Uterus (tissue), 4 donors: ENCODE measurements at places on chromosomes 16 and 17. TPM values are rescaled to one million over a fixed set of nuclear protein-coding genes. Genes with fewer than 3 reads are reported as not detected.

DNA sequence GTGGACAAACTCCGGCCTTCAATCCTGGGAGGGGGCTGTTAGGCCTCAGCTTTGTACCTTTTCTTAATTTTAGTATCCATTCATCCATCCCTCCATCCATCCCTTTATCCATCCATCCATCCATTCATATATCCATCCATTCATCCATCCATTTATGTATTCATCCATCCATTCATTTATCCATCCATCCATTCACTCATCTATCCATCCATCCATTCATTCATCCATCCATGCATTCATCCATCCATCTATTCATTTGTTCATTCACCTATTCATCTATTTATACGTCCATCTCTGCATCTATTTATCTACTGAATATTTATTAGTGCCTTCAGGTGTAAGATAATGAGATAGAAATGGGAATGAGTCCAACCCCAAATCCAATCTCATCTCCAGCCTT is 26.0 kb upstream of the MMP2 start:
- no peaks in the 10 kb centered on the region for H3K27me3 ChIP-seq
- H3K4me1 ChIP-seq, result no peaks in the 10 kb centered on the region
- no peaks in the 10 kb centered on the region for H3K36me3 ChIP-seq
- no peak overlapping the region for H3K27ac ChIP-seq
- no peak overlapping the region for H3K4me3 ChIP-seq
- DNase-seq, result no peak

DNA sequence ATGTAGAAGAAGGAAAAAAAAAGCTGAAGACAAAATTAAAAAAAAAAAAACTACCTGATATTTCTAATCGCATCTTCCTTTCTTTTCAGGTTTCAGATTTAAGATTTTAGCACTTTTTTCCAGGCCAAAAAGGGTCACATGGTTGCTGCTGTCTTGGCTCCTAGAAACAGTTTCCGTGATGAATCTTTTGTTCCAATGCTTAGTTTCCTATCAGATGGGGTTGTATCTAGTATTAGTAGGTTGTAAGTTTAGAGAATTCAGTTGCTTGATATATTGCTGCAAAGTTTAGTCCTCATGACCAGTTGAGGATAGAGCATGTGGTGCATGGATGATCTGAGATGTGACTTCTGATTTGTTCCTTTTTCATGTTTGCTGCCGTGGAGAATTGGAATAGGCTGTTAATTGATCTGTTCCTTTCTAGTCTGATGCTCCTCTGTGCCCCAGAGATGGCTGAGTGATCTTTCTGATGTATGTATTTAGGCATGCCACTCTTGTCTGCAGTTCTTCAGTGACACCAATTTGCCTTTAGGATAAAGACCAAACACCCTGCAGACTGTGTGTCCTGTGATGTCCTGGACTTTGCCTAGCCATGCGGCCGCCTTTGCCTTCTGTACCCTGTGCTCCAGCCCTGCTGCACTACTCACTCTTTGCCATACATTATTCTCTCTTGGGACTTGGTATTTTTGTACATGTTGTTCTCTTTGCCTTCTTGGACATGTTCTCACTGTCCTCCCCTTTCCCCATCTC is 94.0 kb downstream of the MRTFB start:
- no peaks in the 10 kb centered on the region for H3K27me3 ChIP-seq
- no peak for DNase-seq
- H3K4me1 ChIP-seq, result no peaks in the 10 kb centered on the region
- no peak overlapping the region for H3K4me3 ChIP-seq

- no peaks in the 10 kb centered on the region for H3K36me3 ChIP-seq
- H3K27ac ChIP-seq, result no peak overlapping the region
- H3K27me3 ChIP-seq, result no peaks in the 10 kb centered on the region
- no peaks in the 10 kb centered on the region for H3K4me1 ChIP-seq
Measured at GRCh38 chr16:78794581-78795250, 695.3 kb downstream of the WWOX start.

Gene KRT33A
- not detected for total RNA-seq

Gene STAC2
- total RNA-seq, result 1.2 TPM

Gene CALB2
- total RNA-seq, result not detected

GRCh38 chr17:9247401-9247938 is 226.2 kb downstream of the NTN1 start:
- H3K4me1 ChIP-seq, result no peaks in the 10 kb centered on the region
- no peak overlapping the region for H3K4me3 ChIP-seq
- H3K36me3 ChIP-seq, result no peaks in the 10 kb centered on the region
- H3K27me3 ChIP-seq, result no peaks in the 10 kb centered on the region
- no peak overlapping the region for H3K27ac ChIP-seq
- no peak for DNase-seq
